ENCODE measurements at places on chromosomes 2 and 18.

- peak; percentile 14 for DNase-seq
Observed at GRCh38 chr2:169300636-169301530, 61.5 kb downstream of the LRP2 start.

DNA sequence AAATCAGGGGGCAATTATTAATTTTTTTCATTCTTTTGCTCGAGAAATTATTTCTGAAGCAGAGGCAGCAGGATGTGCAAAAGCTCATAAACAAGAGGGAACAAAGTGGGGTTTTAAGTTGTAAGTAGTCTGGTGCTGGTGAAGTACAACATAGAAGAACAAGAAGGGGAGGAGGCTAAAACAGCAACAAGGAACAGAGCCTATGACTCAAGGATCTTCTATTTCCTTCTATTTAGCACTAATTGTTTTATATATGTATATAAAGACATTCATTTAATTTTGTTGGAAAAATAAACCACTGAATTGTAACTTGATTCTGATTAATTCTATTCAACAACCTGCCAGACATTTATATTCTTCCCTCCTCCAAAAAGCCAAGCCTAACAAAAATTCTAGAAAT lies 35.0 kb downstream of the YES1 start:
- no peak for DNase-seq

GRCh38 chr2:101173707-101174295 lies 22.6 kb upstream of the TBC1D8 start:
- no peak for DNase-seq

- DNase-seq = no peak
Observed at GRCh38 chr2:66362701-66363100, 72.2 kb upstream of the MEIS1 start.

- DNase-seq = no peak
Observed at GRCh38 chr2:10406491-10407188, 41.5 kb downstream of the ODC1 start.

DNA sequence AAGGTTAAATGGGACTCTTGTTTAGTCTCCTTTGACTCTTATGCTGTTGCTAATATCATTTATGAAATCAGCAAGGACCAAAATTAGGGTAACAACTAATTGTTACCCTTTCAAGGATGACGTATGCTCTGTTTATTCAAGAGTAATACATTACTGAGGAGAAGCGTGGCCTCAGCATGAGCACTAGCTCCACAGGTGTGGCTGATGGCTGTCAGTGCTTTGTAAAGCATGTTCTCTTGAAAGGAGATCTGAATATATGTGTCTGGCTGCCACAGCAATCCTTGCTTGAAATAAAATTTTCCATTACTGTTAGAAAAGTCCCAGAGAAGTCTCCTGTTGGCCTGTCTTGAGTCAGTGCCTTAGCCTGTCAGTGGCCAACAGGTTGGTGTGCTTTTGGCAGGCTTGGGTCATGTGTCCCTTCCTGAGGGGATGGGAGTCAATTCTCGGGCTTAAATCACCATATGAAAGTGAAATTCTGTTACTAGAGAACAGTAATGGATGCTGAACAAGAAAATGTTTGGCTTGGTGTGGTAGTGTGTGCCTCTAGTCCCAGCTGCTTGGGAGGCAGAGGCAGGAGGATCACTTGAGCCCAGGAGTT lies 32.7 kb downstream of the ABI2 start:
- no peak for DNase-seq

DNA sequence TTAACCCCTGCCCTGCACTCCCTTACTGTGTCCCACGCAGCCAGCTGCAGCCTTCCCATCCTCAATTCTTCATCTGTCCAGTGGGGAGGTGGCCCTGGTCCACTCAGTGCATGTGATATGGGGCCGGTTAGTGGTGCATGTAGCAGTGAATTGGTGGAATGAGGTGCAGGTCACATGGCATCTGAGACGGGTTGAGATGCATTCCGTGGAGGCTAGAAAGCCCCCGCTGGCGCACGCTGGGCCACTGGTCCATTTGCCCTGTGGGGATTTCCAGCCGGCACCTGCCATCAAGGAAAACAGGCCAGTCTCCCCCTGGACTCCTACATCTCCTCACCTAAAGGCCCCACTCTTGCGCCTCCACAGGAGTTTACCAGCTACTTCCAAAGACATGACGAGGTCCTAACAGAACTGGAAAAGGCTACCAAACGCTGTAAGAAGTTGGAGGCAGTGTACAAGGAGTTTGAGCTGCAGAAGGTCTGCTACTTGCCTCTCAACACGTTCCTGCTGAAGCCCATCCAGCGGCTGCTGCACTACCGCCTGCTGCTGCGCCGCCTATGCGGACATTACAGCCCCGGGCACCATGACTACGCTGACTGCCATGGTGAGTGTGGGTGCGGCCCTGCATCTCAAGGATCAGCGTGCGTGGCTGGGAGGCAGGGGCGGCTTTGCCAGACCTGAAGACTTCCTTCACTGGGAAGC lies 40.5 kb downstream of the STK25 start:
- DNase-seq = no peak

GRCh38 chr2:188134241-188134640 lies 157.4 kb upstream of the GULP1 start:
- DNase-seq = no peak

- no peak for DNase-seq
Observed at GRCh38 chr2:75361486-75361885, 162.2 kb upstream of the TACR1 start.

- DNase-seq = no peak
Observed at GRCh38 chr2:229526951-229527350, 187.4 kb downstream of the DNER start.

DNA sequence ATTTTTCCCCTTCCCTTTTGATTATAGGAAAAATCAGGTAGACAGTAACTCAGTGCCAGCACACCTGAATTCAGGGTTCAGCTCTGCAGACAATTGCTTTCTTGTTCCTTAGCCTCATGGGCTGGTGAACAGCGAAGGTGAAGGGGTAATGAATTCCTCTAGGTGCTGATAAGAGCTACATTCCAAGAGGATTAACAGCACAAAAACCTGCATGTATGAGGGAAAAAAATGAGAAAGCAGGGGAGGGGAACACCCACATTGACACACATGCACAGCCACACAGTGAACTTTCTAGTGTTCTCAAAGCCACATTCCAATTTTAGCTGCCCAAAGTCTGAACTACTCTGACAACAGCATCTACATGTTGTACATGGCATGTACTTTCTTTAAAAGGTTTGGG lies 46.1 kb downstream of the SPATS2L start:
- DNase-seq = no peak

- no peak for DNase-seq
Observed at GRCh38 chr18:44013871-44014270, 666.8 kb upstream of the SETBP1 start.

- DNase-seq = no peak
Observed at GRCh38 chr2:105977212-105977611, 216.9 kb downstream of the UXS1 start.

DNA sequence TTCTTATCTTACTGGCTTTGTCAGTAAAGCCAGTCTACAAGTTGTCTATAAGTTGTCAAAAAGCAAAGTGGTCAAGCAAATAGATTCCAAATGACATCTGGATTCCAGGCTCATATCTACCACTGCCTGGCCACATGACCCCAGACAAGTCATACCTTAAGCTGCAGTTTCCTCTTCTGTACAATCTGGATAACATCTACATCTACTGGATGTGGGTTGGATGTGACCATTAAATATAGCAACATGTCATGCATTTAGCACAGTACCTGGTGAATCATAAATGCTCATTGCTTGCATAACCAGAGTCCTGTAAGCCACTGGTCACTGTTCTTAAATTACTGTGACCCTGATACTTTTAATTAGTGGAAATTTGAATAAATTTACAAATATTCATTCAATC lies 16.8 kb downstream of the COBLL1 start:
- DNase-seq = no peak

DNA sequence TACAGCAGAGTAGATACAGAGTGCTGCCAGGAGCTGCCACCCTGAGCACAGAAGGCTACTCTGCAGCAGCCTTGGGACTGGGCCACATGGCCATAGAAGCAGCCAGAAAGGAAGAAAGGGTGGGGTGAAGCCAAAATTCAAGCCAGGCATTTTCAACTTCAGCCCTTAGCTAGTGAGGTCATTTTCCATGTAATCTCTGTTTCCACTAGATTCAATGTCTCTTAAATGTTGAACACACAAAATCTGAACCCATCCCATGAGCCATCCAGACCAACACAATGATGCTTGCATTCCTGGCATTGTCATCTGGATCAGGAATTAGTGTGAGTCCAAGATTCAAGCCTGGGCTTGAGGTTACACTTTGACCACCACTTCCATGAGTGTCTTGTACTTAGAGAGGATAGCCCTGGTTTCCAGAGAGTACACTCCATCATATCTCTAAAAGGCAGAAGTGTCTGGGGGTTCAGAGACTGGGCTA lies 243.6 kb downstream of the OSR1 start:
- no peak for DNase-seq

GRCh38 chr2:10494351-10495066 lies 46.4 kb upstream of the ODC1 start:
- DNase-seq = no peak

DNA sequence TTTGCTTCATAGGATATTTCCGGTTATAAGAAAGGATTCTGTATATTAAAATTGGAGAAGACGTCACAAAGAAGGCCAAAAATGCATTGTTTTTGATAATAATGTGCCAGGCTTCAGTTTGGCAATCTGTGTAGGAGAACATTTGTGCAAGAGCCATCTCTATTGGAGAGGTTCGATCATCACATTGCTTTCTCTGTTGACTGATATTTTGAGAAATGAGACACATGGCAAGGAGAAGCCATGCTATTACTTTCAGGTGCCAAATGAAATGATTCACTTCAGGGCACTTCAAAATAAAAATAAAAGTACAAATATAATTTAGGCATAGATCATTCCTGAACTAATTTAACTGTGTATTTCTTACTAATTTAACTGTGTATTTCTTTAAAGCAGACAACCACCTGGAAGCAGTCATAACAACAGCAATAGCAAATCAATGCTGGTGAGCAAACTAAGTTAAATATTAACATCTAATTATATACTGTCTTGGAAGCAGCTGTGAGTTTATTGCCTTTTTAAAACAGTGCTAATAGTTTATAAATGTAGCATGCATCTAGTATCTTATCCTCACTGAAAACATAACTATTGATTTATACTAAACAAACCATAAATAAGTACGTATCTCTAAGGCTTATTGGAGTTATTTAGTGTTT lies 50.2 kb upstream of the CHST9 start:
- peak; percentile 11 for DNase-seq

DNA sequence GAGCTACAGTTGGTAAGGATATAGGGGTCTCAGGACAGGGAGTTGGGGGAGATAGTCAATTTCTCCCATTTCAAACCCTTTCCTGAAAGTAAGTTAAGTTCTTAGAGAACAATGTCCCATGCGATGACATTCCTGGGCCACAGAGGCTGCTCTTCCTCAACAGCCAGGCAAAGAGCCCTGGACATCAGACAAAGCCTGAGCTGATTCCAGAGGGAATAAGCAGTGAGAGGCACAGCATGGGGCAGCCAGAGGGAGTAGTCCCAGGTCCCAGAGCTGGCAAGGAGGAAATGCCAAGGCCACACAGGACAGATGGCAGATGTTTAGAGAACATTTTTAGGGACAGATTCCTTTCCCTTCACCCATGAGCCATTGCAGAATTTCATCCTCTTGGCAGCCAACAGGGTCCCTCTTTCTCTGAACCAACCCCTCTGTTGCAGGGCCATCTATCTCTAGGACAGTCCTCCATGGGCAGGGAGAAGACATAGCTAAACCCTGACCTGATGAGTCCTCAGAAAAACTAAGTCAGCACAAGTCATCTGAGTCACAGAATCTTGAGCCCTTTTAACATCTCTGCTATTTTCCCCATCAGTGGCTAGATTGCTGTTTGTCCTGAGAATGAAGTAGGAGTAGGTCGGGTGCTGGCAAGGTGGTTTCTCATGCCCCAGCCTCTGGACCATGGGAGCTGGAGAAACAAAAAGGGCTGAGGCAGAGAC lies 81.6 kb upstream of the STPG4 start:
- no peak for DNase-seq

DNA sequence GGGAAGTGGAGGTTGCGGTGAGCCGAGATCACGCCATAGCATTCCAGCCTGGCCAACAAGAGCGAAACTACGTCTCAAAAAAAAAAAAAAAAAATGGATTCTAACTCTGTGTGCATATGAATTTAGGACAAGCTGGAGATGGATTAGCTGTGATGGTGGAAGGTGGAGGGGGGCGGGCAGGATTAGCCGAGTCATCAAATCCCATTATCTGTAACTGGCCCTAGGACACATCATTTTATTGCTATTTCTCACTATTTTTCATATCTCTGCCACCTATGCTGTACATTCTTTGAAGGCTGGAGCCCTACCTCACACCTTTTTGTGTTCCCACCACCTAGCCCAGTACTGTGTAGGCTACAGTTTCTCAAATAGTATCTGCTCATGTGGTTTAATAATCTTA lies 7.3 kb upstream of the CDK5R2 start:
- DNase-seq = no peak

DNA sequence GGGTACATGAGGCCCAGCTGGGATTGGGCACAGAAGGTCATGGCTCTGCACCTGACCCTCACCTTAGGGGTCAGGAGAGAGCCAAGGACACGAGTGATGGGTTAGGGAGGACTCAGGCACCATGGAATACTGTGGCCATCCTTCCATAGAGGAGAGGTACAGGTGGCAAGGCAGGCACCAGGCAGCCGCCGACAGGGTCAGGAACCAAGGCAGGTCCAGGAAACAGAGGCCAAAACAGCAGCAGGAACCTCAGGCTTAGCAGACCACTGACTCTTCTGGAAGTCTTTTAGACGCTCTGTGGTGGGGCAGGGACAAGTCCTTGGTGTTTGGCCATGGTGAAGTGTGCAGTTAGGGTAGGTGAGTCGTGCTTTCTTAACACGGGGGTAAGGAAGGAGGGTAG lies 128.0 kb downstream of the NEDD4L start:
- DNase-seq = no peak

- no peak for DNase-seq
Observed at GRCh38 chr18:24368749-24369148, 28.9 kb downstream of the OSBPL1A start.

DNA sequence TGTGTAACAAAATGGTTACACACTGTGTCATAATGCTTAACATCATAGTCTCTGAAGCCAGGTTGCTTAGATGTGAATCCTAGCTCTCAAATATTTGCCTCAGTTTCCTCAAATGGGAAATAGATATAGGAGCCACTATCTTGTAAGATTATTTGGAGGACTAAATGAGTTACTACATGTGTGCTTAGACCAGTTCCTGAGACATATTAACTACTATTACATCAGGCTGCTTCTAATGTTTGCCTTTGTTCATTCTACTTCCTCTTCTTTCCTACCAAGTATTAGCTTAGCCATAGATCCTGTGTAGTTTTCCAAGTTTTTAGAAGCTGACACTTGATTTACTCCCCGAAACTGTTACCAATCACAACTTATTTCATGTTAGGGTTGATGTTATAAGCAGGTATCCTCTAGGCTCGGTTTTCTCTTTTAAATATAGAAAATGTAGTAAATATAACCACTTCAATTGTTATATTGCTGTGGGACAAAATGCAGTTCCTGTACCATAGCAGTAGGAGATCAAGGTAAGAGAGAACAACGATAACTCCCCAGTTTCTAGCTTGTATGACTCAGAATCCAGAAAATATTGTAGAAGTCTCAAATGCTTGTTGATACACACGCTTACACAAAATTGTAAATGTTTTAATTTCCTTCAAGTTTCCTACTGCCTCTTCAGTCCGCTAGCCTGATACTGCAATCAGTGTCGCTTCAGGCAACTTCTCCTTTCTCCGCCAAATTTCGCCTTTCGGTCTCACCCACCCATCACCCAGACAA lies 751 bp upstream of the DNAJC10 start:
- no peak for DNase-seq

- no peak for DNase-seq
Observed at GRCh38 chr2:65661980-65662653, 229.7 kb upstream of the SPRED2 start.

- no peak for DNase-seq
Observed at GRCh38 chr2:40700231-40700954, 248.5 kb upstream of the SLC8A1 start.
